ENCODE measurements at places on chromosomes 7 and 10. TPM values are rescaled to one million over a fixed set of nuclear protein-coding genes. Genes with fewer than 3 reads are reported as not detected.

LBX1 gene
- 0.60 TPM for total RNA-seq

ANK3 gene
- 86.3 TPM for total RNA-seq

LIPK gene
- total RNA-seq: not detected

WNT16 gene
- total RNA-seq: not detected

RNF133 gene
- total RNA-seq: 2.4 TPM

COL26A1 gene
- 0.21 TPM for total RNA-seq

ARHGEF5 gene
- total RNA-seq: 13.2 TPM

HBP1 gene
- total RNA-seq: 78.9 TPM

UNC5B gene
- 3.3 TPM for total RNA-seq

STRIP2 gene
- total RNA-seq: 0.42 TPM

CYP26C1 gene
- total RNA-seq: 2.2 TPM

C10orf53 gene
- total RNA-seq: not detected

AS3MT gene
- 5.4 TPM for total RNA-seq

EBF3 gene
- 28.5 TPM for total RNA-seq

FOXI2 gene
- total RNA-seq: not detected

PLEKHA1 gene
- total RNA-seq: 19.2 TPM

CALHM1 gene
- not detected for total RNA-seq

WEE2 gene
- not detected for total RNA-seq

LIPF gene
- total RNA-seq: not detected

MYO3A gene
- 0.21 TPM for total RNA-seq

TDRD1 gene
- total RNA-seq: under 0.01 TPM

STEAP1 gene
- total RNA-seq: 38.7 TPM

LIPM gene
- not detected for total RNA-seq

TLX1 gene
- total RNA-seq: not detected

PRKAG2 gene
- 24.5 TPM for total RNA-seq

PHYHIPL gene
- total RNA-seq: not detected

CABCOCO1 gene
- not detected for total RNA-seq

NPY gene
- total RNA-seq: not detected

TMEM236 gene
- 1.8 TPM for total RNA-seq

MGMT gene
- total RNA-seq: 39.1 TPM

APBB1IP gene
- 9.3 TPM for total RNA-seq

ABLIM1 gene
- 373 TPM for total RNA-seq

FAM237B gene
- total RNA-seq: not detected

ZNF775 gene
- 9.6 TPM for total RNA-seq

KLLN gene
- 0.90 TPM for total RNA-seq
